Neural crest cell (in vitro differentiated cells): ENCODE measurements at places on chromosomes 6 and 20. TPM values are rescaled to one million over a fixed set of nuclear protein-coding genes. Genes with fewer than 3 reads are reported as not detected.

DNA sequence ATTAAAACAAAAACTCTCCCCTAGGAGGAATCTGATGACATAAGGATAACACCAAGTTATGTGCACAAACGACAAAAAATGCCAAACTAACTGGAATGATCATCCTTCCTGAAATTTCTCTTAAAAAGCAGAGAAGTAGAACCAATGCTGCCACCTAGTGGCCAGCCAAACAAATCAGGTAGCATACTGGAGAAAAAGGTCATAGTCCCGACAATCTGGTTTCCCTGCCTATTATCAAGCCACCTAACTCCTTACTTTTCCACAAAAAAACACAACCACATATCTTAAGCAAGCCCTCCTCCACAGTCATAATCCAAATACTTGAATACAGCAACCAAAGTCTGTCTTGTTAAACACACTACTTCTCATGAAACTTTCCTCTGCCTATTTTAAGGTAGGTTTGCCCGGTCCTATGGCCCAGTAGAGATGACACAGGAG lies 5.3 kb downstream of the OARD1 start:
- peak overlapping the region; percentile 45 for H3K4me3 ChIP-seq
- H3K4me1 ChIP-seq = peaks cover 17% of the 10 kb centered on the region
- no peaks in the 10 kb centered on the region for H3K27me3 ChIP-seq
- no peak overlapping the region for H3K27ac ChIP-seq
- H3K36me3 ChIP-seq = no peaks in the 10 kb centered on the region

DNA sequence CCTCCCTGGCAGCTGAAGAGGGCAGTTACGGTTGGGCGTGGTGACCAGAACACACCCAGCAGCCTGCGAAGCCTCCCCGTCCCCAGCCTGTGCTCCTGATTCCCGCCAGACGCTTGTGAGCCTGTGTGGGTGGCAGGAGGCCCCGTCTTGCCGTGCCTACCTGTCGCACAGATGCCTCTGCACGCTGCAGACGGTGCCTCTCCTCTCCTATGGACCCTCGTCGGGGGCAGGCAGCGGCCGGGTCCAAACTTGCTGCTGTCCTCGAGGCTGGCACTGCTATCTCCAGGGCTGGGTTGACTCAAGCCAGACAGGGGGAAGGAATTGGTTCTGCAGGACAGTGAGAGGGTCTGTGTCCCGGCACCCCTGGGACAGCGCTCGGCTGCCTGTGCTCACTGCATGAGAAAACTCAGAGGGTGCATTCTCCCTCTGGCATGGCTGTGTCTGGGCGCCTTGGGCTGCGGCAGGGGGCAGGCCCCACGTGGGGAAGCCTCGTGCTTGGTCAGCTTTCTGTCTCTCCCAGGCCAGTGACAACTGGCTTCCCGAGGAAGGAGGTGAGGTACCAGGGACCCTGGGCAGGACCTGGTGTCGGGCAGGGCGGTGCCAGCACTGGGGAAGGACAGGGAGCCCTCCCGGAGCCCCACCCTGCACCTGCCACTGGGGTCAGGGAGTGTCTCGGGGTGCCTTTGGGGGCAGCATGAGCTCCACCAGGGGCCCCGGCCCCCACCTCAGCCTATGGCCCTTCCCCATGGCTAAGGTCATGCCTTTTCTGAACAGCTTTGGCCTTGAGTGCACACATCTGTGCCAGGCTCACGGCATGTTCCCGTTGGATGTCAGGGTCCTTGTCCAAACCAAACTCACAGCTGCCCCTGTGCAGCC lies 127.5 kb downstream of the TAF4 start:
- no peak for DNase-seq
- no peaks in the 10 kb centered on the region for H3K27me3 ChIP-seq
- no peak overlapping the region for H3K4me3 ChIP-seq
- peaks cover 2% of the 10 kb centered on the region for H3K36me3 ChIP-seq
- no peak overlapping the region for H3K27ac ChIP-seq

DNA sequence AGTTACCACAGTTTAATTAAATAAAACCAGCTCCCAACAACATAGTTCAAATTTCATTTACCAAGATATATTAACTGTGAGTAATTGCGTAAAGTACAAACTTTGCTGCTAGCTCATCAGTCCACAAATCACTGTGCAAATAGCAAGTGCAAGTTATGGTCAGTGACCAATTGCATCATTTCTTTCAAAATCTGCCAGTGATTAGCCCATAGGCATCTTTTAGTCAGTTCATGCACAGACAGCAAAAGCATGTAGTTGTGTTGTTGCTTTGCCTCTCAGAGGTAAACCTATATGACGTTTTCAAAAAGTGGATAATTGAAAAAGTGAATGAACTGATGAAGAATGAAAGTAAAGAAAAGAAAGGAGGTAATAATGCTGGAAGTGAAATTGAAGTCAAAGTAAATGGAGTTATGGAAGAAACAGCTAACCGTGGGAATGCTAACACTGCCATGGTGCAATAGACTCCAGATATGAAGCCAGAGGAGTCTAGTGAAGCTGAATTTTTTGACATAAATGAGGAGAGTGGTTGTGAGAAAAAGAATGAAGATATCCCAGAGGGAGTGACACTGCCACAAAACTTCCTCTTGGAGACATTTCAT lies 36.5 kb downstream of the ENPP1 start:
- no peaks in the 10 kb centered on the region for H3K4me1 ChIP-seq
- no peak for DNase-seq
- no peaks in the 10 kb centered on the region for H3K36me3 ChIP-seq
- no peaks in the 10 kb centered on the region for H3K27me3 ChIP-seq
- no peak overlapping the region for H3K27ac ChIP-seq
- no peak overlapping the region for H3K4me3 ChIP-seq

DNA sequence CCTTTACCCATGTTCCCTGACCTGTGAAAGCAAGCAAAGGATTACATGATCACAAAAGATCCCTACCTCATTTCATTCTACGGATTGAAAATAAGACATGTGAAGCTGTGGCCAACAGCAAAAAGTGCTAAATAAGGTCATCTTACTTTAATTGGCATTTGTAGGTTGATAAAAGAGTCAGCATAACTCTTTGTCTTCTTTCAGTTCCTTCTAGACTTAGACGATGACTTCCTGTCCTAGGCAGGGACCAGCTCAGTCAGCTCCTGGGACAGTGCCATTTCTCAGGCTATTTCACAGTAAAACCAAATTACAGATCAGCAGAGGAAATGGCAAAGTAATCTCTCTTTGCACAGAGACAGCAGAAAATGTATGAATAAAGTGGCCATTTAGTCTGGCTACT lies 480.7 kb downstream of the RFPL4B start:
- peak overlapping the region; percentile 10 for H3K4me3 ChIP-seq
- no peak for DNase-seq
- peak overlapping the region; percentile 98 for H3K27ac ChIP-seq
- H3K4me1 ChIP-seq = peaks cover 26% of the 10 kb centered on the region
- no peaks in the 10 kb centered on the region for H3K36me3 ChIP-seq

GRCh38 chr20:7136886-7137285 lies 369.4 kb downstream of the BMP2 start:
- no peaks in the 10 kb centered on the region for H3K27me3 ChIP-seq
- H3K27ac ChIP-seq = no peak overlapping the region
- no peak for DNase-seq
- no peaks in the 10 kb centered on the region for H3K4me1 ChIP-seq

DNA sequence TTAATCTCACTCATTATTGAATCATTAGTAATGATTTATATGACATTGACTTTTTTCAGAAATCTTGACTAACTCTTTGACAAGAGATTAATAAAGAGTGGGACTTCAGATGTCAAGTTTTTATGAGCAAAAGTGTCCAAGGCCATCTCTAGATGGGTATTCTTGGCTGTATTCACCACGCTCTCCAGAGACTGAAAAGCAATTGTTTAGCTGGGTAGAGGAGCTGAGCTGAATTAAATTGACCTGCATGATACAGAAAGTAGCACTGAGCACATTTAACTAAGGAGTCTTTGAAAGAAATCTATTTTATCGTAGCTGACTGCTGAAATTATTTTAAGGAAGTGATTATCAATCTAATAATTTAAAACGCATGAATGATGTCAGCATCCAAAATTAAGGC lies 89.4 kb downstream of the LINC00237 start:
- no peak for DNase-seq
- H3K36me3 ChIP-seq = no peaks in the 10 kb centered on the region
- H3K27ac ChIP-seq = no peak overlapping the region
- peaks cover 4% of the 10 kb centered on the region for H3K27me3 ChIP-seq

DNA sequence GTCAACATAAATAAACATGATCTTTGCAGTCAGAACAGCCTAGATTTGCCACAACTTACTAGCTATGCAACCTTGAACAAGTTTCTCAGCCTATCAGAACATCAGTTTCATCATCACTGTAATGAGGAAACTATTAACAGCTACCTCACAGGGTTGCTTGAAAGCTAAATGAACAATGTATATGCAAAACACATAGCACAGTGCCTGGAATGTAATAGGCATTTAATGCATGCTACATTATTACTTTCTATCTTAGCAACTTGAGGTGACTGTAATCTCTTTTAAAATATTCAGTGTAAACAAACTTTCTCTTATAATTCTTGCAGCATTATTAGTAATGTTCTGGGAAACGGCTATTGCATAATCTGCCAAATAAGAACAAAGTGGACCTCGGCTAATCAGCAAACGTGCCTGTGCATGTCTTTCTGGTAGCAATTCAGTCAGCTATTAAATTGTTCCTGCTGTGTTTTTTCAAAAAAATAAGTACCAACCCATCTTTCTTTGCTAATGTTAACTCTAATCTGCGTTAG lies 61.5 kb downstream of the SYNE1 start:
- H3K27me3 ChIP-seq = peaks cover 13% of the 10 kb centered on the region
- no peaks in the 10 kb centered on the region for H3K4me1 ChIP-seq
- no peaks in the 10 kb centered on the region for H3K36me3 ChIP-seq
- H3K27ac ChIP-seq = no peak overlapping the region

DNA sequence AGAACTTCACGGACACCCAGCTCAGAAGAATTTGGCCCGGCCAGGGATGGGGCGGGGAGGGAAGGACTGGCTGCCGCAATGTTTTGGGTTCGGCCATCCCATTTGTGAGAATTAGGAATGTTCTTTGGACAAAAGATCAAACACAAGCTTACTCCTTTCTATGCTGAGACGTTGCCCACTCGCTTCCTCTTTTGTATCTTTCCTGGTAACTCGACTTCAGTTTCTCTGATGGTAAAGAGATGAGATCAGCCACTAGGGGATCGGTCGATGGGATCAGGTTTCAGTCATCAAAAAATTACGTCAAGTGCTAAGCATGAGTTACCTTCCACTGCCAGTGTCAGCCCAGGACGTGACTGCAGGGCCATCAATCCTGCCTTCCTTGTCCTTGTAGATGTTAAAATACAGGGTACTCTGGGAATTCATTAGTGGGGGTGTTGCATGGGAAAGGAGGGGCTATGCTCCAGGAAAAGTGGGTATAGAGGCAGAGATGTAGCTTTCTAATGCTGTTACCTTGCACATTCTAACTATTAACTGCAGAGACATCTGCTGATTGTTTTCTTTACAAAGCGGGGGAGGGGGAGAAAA lies 190.2 kb downstream of the TSHZ2 start:
- peak overlapping the region; percentile 32 for H3K4me3 ChIP-seq
- H3K27ac ChIP-seq = peak overlapping the region; percentile 74
- peaks cover 9% of the 10 kb centered on the region for H3K27me3 ChIP-seq
- H3K4me1 ChIP-seq = peaks cover 12% of the 10 kb centered on the region
- peak; percentile 10 for DNase-seq

GRCh38 chr20:15220778-15221565 lies 883.6 kb upstream of the FLRT3 start:
- DNase-seq = no peak
- H3K27me3 ChIP-seq = no peaks in the 10 kb centered on the region
- H3K4me3 ChIP-seq = peak overlapping the region; percentile 46
- peaks cover 65% of the 10 kb centered on the region for H3K4me1 ChIP-seq
- no peak overlapping the region for H3K27ac ChIP-seq

GRCh38 chr6:88403486-88403885 lies 237.3 kb upstream of the CNR1 start:
- H3K4me1 ChIP-seq = no peaks in the 10 kb centered on the region
- no peak overlapping the region for H3K4me3 ChIP-seq
- no peaks in the 10 kb centered on the region for H3K36me3 ChIP-seq
- no peak for DNase-seq
- no peaks in the 10 kb centered on the region for H3K27me3 ChIP-seq

DNA sequence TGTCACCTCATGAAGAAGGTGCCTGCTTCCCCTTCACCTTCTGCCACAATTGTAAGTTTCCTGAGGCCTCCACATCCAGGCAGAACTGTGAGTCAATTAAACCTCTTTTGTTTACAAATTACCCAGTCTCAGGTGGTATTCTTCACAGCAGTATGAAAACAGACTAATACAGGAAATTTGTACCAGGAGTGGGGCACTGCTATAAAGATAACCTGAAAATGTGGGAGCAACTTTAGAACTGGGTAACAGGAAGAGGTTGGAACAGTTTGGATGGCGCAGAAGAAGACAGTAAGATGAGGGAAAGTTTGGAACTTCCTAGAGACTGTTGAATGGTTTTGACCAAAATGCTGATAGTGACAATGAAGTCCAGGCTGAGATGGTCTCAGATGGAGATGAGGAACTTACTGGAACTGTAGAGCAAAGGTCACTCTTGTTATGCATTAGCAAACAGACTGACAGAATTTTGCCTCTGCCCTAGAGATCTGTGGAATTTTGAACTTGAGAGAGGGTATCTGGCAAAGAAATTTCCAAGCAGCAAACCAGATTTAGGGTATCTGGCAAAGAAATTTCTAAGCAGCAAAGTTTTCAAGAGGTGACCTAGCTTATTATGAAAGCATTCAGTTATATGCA lies 23.5 kb upstream of the COL21A1 start:
- no peak for DNase-seq
- H3K36me3 ChIP-seq = peaks cover 13% of the 10 kb centered on the region
- peaks cover 2% of the 10 kb centered on the region for H3K27me3 ChIP-seq
- H3K27ac ChIP-seq = no peak overlapping the region
- H3K4me3 ChIP-seq = no peak overlapping the region

DNA sequence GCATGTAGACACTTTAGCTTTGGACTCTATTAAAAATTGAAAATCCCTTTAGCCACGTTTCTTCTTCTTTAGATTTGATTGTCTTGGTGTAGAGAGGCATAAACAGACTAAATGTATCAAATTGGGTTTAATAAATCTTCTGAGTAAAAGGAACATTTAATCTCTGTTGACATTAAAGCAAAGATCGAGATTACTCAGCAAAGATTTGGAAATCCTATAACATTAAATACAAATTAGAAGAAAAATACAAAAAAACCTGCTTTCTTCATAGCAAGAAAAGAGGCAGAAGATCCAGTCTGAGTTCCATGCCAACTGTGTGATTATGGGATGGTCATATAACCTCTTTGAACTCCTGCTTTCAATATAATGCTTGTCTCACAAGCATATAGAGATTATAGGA lies 172.3 kb downstream of the GJA1 start:
- H3K4me1 ChIP-seq = no peaks in the 10 kb centered on the region
- no peaks in the 10 kb centered on the region for H3K36me3 ChIP-seq
- DNase-seq = no peak
- H3K27me3 ChIP-seq = no peaks in the 10 kb centered on the region

CCN6 gene
- not detected in 2 replicates for total RNA-seq

SYTL3 gene
- total RNA-seq = 0.20 and 0.28 TPM in 2 replicates

CENPQ gene
- 12.1 and 13.1 TPM in 2 replicates for total RNA-seq

BMP6 gene
- 0.44 and 0.55 TPM in 2 replicates for total RNA-seq

IPCEF1 gene
- total RNA-seq = 0.28 and 0.52 TPM in 2 replicates

ZNF391 gene
- 10.1 and 10.2 TPM in 2 replicates for total RNA-seq
